ENCODE measurements at places on chromosomes 6 and 20. TPM values are rescaled to one million over a fixed set of nuclear protein-coding genes. Genes with fewer than 3 reads are reported as not detected.

The GSTA4 gene
- total RNA-seq = 28.5 TPM

The METTL24 gene
- not detected for total RNA-seq

The TGM3 gene
- total RNA-seq = not detected

The RAET1E gene
- 2.8 TPM for total RNA-seq

The NRSN1 gene
- not detected for total RNA-seq

The CST4 gene
- not detected for total RNA-seq

GRCh38 chr6:42007286-42008137 is 42.8 kb upstream of the TAF8 start:
- DNase-seq = no peak

DNA sequence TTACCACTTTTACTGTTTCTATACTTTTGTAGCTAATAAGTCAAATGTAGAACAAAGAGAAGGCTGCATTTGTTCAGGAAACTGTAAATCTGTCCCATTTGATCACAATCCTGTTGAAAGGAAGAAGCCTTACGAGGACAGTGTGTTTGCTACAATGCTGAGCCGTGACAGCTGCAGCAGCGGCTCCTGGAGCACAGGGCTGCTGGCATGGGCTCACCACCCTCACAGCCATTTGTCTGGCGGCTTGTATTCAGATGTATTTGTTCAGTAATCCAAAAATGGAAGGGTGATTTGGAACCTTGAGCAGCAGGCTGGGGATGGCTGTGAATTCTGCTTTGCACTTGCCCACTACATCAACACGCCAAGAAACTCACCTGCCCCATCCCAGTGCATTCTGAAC is 5.7 kb downstream of the TUBB2A start:
- DNase-seq = no peak

- DNase-seq = no peak
These were observed 246.5 kb downstream of the HAO1 start for GRCh38 chr20:7693761-7694160.

DNA sequence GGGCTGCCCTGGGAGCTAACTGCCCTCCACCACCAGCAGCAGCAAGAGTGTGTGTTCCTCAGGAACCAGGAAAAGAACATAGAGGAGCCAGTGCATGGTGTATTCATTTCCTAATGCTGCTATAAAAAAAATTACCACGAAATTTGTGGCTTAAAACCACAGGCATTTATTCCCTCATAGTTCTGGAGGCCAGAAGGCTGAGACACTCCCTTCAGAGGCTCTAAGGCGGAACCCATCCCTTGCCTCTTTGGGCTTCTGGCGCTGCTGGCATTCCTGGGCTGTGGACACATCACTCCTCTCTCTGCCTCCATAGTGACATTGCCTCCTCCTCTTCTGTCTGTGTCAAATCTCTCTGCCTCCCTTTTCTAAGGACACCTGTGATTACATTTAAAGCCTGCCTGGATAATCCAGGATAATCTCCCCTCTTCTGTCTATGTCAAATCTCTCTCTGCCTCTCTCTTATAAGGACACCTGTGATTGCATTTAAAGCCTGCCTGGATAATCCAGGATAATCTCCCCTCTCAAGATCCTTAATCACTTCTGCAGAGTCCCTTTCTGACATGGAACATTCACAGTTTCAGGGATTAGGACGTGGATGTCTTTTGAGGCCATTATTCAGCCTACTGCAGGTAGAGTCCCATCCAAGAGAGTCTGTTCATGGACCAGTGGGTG is 54.7 kb downstream of the NDUFAF5 start:
- peak; percentile 59 for DNase-seq

GRCh38 chr6:147000545-147001488 is 203.4 kb upstream of the STXBP5 start:
- peak; percentile 36 for DNase-seq

DNA sequence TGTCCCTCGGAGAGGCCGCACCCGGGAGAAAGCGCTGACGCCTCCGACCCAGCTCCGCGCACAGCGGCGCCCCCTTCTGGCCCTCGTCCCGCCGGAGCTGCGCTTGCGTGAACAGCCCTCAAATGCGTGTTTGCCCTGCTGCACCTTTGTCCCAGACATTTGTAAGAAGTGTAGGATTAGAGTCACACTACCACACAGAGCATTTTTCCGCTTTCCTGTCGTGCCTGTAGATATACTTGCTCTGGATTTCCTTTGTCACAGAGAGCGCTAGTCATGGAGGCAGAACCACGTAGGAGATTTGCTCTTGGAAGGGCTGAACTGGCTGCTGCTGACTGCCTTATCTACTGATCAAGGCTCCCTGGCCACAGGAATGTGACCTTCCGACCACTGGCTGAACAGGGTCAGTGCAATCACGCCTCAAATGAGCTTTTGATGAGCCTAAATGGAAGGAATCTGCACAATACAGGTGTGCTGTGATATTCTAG is 62.3 kb downstream of the PAX1 start:
- peak; percentile 4 for DNase-seq

DNA sequence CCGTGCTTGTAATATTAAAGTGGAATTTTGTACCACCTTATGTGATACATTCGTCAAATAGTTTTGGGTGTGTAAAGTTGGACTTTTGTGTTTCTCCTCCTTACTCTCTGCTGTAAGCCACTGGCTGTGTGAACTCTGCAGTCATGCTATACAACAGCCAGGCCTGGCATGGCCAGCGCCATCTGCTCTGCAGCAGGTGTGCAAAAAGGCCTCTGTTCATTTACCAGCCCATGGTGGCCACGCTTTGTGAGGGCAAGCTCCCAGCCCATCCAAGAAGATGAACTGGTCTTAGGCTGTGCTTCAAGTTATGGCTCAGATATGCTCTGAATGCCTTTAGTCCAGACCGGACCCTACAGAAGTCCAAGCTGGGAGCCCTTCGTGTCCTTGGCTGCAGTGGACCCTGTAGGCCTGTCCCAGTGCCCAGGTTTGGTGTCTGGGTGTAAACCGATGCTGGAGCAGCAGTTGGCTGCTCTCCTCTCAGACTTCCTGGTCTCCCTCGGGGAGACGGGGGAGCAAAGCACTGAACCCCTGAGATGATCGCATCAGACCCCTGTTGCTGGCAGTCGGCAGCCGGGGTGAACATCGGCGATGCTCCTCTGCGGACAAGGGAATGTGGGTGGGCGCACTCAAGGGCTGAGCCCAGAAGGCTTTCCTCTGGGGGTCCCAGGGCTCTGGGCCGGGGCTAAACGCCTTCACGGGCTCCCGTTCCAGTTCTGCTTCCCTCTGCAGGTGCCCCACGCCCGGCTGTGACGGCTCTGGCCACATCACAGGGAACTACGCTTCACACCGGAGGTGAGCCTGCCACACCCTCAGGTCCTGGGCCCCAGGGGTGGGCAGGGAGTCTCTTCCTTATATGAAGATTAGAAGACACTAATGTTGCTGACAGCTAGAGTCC is 28.6 kb upstream of the PCMTD2 start:
- DNase-seq = no peak

DNA sequence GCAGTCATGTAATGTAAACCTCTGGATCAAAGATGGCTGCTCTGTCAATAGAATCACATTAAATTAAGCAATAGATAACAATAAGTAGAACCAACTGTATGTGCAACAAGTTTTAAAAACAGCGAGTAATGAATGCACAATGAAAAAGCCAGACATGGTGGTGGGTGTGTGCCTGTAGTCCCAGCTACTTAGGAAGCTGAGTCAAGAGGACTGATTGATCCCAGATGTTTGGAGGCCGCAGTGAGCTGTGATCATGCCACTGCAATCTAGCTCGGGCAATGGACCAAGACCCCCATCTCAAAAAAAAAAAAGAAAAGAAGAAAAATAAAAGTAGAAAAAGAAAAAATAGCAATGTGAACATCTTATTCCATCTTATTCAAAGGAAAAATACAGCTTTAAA is 558.7 kb upstream of the MMS22L start:
- no peak for DNase-seq

DNA sequence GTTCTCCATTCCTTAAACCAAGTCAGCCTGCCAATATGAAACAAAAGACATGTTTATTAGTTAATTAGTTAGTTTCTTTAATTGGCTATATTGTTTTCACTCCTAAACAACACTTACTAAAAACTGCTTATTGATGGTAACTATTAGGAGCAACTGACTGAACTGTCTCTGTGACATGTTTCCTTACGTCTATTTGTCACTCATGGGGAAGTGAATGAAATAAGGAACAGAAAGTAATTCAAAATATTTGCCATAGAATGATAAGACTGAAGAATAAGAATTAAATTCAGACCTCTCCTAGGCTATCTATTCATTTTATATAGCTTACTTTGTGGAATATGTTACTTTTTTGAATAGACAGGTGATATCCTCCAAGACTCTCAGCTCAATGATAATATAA is 217.2 kb downstream of the LAMA2 start:
- DNase-seq = no peak

DNA sequence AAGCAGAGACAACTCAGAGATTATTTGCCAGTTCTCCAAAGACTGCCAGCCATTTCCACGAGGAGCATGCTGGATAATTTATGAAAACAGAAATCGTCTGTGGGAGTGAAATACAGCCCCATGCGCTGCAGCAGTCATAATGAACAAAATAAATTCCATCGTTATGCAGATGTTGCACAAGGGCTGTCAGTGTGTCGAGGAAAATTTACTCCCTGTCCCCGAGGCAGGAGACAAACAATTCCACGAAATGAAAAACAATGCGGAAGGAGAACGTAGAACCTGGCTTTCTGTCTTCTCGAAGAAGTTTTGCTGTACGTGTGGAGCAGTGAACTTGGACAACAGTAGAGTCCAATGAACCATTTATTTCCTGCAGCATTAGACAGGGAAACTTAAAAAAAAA is 399.4 kb downstream of the CD83 start:
- no peak for DNase-seq

- no peak for DNase-seq
These were observed 137.3 kb downstream of the HDGFL1 start for GRCh38 chr6:22706651-22707050.

- no peak for DNase-seq
These were observed 353.3 kb downstream of the HACE1 start for GRCh38 chr6:104506429-104506828.

GRCh38 chr20:22791396-22791795 is 207.0 kb upstream of the FOXA2 start:
- DNase-seq = no peak

- no peak for DNase-seq
These were observed 106.7 kb upstream of the FLRT3 start for GRCh38 chr20:14444106-14444505.

DNA sequence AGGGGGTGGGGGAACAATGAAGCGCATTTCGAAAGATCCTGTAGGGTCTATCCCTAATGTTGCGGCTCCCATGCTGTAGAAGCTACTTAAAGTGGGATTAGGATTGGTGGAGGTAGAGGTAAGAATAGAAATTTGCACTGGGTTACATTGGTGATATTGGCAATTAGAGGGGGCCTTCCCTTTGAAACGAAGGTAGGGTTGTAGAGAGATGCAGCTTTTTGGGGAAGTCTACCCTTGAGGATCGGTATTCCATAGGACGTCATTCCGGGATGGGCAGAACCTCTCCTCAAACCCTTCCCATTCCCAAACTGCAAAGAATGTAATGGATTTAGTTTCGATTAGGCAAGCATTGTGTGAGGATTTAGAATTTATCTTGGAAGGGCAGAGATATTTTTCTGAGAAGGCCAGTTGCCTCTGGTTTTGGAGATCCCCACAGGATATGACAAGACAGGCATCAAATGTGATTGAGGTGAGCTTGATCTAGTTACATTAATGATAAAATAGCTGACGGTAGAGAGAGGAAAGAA is 5.4 kb upstream of the ZNFX1 start:
- no peak for DNase-seq

DNA sequence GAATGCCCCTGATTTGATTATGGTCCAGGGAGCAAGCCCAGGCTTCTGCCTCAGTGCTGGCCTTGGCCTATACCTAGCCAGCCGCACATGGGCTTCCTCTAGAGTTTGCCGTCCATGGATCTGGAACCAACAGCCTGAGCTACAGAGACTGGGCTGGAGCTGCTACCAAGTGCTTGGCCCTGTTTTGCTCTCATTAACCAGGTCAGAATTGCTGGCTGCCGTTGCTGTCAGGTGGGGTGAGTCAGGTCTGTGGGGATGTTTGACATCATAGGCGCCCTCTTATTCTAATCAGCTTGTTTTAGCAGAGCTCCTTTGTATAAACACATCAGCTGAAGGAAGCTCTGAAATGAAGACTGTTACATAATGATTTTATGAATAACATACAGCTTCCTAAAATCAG is 83.1 kb upstream of the PHACTR2 start:
- DNase-seq = no peak

GRCh38 chr20:8842525-8842924 is 226.4 kb upstream of the PLCB4 start:
- no peak for DNase-seq

DNA sequence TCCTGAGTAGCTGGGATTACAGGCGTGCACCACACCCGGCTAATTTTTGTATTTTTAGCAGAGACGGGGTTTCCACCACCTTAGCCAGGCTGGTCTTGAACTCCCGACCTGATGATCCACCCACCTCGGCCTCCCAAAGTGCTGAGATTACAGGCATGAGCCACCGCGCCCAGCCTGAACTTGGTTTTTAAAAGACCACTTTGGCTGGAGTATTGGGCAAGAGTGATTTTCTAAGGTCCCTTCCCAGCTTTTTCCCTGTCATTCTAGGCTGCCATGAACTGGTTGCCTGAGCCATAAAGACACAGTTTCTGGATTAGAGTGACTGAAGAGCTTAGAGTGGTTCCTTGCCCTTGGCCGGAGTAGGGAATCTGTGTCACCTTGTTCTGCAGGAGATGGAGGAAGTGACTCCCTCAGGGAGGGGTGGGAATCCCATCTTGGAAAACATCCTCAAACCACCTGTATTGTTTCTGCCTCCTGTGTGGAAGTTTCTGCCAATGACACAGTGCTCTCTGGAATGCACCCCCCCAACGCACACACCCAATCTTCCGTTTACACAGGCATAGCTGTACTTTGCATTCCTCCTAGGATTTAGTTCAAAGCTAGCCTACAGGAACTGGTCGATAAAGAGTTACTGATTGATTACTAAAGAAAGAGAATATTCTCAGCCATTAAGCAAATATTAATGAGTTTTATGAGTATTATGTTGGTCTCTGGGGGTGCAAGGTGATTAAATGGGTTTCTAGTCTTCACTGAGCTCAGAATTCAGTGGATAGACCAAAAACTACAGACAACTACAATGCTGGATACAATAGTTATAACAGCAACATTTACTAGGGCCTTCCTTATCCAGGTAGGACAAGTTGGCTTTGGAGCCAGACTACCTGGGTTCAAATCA is 18.2 kb downstream of the BCL2L1 start:
- peak; percentile 56 for DNase-seq

- DNase-seq = no peak
These were observed 471.3 kb upstream of the NRSN1 start for GRCh38 chr6:23654745-23655144.
